Inflammatory macrophage (primary cell): ENCODE measurements at places on chromosomes 12 and 14.

- no peak for DNase-seq
These were observed 50.2 kb upstream of the FLRT2 start for GRCh38 chr14:85479771-85480170.

- DNase-seq: peak; percentile 35
These were observed at the start of gene ARHGAP9 for GRCh38 chr12:57479376-57480115. Gene ARHGAP9, minus strand, starts transcription at chr12:57479866. Its CDS starts 460 bp downstream, at chr12:57479406.

GRCh38 chr14:101250948-101251811, 310.1 kb upstream of the DIO3 start:
- no peak for DNase-seq

DNA sequence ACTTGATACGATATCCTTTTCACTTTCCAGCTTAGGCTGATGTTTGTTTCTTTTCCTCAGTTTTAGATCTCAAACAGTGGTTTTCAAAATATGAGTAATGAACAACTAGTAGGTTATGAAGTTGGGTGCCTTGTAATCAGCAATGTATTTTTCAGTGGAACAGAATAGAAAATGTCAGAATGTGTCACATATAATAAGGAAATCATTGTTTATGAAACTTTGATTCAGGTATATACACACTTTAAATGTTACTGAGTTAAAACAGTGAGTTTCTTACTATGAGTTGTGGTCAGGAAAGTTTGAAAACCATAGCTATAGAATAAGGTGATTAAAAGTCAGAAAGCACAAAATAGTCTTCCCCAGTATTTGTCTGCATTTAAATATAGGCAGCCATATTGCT, 39.8 kb downstream of the TBK1 start:
- DNase-seq: no peak

- DNase-seq: no peak
These were observed 145.6 kb upstream of the SLC38A2 start for GRCh38 chr12:46518169-46518568.

DNA sequence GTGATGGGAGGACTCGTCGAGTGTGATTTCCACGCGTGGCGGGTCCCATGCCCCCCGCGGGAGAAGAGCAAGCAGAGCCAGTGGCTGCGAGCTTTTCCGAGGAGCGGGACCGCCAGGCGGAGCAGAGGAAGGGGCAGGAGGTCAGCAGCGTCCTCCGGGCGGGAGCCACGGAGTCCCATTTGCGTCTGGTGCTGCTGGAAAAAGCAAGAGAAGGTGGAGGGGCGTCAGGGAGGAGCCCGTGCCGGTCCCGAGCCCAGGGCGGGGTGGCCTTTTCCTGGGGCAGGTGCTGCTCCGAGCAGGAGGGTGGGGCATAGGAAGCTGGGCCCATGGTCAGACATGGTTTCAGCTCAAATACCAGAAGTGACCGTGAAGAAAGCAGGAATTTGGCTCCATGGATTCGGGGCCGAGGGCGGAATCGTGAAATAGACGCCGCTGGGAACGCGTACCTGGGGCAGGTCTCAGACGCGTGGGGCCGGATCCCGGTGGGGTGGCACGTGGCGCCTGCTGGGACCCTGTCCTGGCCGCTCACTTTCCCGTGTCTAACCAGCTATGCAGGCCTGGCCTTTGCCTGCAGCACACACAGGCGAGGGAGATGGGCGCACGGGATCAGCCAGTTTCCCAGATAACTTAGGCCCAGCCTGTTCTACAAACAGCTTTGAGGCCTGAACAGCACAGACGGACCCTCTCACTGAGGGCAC, 60.0 kb downstream of the GALNT9 start:
- no peak for DNase-seq

- no peak for DNase-seq
These were observed 367.3 kb downstream of the ALG10 start for GRCh38 chr12:34389378-34390170.

DNA sequence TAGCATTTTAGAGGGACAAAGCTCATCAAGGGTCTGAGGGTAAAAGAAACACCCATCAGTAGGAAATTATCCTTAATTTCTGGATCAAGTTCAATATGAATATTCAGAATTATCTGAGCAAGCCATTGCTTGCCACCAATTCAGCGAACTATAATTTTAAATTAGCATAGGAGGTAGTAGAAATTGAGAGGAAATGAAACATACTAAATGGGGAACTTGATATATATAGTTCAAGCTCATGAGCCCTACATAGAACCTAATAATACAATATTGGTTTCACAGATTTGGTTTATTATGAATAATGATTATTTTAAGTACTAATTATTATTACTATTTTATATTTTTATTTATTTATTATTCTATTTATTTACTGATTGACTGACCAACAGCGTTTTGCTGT, 42.1 kb upstream of the GXYLT1 start:
- no peak for DNase-seq

DNA sequence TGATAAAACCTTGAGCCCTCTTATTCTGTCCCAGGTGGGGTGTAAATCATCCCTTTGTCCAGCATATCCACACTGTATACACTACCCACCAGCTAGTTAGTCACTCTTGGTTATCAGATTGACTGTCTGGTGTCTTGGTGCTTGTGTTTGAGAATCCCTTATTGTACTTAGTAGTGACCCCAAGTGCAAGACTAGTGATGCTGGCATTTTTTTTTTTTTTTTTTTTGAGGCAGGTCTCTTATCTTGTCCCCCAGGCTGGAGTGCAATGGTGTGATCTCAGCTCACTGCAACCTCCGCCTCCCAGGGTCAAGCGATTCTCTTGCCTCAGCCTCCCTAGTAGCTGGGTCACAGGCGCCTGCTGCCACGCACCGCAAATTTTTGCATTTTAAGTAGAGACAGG, 5.8 kb downstream of the VRK1 start:
- no peak for DNase-seq

- DNase-seq: no peak
These were observed 10.9 kb upstream of the ITGB7 start for GRCh38 chr12:53217931-53218307.

- DNase-seq: no peak
These were observed 55.4 kb downstream of the RPAP3 start for GRCh38 chr12:47650469-47650868.

- DNase-seq: peak; percentile 52
These were observed 7.4 kb downstream of the SCARB1 start for GRCh38 chr12:124856132-124856841.
